ENCODE measurements at places on chromosomes 5 and 9.

- DNase-seq: no peak
These were observed 276.0 kb upstream of the RGMB start for GRCh38 chr5:98497418-98497817.

DNA sequence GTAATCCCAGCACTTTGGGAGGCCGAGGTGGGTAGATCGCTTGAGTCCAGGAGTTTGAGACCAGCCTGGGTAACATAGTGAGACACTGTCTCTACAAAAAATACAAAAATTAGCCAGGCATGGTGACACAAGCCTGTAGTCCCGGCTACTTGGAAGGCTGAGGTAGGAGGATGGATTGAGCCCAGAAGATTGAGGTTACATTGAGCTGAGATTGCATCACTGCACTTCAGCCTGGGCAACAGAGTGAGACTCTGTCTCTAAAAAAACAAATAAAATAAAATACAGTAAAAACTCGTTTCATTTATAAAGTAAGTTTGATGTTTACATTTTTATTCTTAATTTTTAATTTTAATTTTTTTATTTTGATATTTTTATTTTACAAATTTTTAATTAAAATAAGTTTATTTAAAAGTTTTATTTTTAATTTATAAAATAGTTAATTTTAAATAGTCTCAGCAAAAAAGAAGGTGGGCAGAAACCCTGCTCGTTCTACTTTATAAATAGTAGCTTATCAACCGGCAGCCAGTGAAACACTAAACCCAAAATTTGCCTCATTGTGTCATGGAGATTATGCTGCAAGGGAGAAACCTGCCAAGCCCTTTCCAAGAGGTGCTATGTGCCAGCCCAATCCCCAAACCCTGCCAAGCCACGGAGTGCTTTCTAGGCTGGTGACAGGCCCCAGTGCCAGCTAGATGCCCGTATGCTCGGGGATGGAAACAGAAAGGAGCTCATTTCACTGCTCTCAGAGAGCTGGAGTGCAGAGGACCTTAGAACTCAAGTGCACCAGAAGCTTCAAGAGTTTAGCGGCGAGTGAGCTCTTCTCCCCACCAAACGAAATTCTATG lies 38.9 kb downstream of the SERINC5 start:
- no peak for DNase-seq

DNA sequence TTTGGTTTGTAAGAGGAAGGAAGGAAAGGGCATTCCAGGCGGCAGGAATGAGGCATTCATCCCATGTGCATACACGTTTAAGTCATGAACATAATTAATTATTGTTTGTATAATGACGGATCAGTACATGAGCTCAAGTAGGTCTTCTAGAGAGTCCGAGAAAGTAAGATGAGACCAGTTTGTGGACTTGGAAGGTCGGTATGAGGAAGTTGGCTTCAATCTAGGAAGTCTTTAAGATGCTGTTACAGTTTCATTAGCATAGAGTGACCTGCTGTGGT lies 2.1 kb downstream of the GTF3C4 start:
- no peak for DNase-seq

GRCh38 chr9:85927076-85927475 lies 13.9 kb upstream of the NAA35 start:
- DNase-seq: no peak

DNA sequence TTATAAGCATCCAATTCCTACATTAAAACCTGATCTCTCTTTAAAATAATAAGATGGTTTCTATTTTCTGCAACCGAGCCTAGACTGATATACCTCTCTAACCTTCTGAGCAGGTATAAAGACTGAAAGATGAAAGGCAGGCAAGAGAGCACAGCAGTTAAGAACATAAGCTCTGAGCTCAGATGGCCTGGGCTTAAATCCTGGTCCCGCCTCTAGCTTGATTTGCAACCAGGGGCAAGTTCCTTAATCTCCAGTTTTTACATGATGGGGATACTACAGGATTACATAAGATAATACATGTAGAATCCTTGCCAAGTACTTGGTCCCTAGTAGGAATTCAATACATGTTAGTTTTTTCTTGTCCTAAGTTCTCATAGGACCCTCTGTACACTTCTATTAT lies 33.9 kb downstream of the SLC24A2 start:
- DNase-seq: no peak

- no peak for DNase-seq
These were observed 235.4 kb downstream of the FSTL4 start for GRCh38 chr5:133376986-133377385.
